AG04449 (cell line): ENCODE measurements at places on chromosomes 7 and 10.

DNA sequence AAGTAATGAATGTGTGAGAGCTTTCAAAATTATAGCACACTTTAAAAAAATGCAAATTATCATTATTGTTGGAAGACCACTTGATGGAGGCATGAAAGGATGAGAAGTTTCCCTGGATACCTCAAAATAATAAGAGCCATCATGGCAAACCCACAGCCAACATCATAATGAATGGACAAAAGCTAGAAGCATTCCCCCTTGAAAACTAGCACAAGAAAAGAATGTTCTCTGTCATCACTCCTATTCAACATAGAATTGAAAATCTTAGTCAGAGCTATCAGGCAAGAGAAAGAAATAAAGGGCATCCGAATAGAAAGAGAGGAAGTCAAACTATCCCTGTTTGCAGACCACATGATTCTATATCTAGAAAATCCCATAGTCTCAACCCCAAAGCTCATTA, 887.2 kb upstream of the LRRTM3 start:
- DNase-seq, result no peak

GRCh38 chr10:83218205-83218604, 921.1 kb upstream of the GHITM start:
- no peak for DNase-seq

- no peak for DNase-seq
Measured at GRCh38 chr10:11667756-11668155, 56.3 kb upstream of the USP6NL start.

GRCh38 chr10:73798927-73799560, 12.4 kb downstream of the NDST2 start:
- no peak for DNase-seq
